ENCODE measurements at places on chromosomes 2 and 18. TPM values are rescaled to one million over a fixed set of nuclear protein-coding genes. Genes with fewer than 3 reads are reported as not detected.

GRCh38 chr2:9769171-9770005, 73.9 kb upstream of the TAF1B start:
- no peak for DNase-seq

DNA sequence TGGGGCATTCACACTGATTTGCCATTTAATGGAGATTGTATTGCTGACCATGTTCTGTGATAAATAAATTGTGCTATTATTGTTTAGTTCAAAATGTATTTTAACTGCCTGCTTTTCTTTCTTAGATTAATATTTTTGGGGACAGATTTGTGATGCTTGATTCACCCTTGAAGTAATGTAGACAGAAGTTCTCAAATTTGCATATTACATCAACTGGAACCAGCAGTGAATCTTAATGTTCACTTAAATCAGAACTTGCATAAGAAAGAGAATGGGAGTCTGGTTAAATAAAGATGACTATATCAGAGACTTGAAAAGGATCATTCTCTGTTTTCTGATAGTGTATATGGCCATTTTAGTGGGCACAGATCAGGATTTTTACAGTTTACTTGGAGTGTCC, 1.8 kb downstream of the DNAJC10 start:
- no peak for DNase-seq

DNA sequence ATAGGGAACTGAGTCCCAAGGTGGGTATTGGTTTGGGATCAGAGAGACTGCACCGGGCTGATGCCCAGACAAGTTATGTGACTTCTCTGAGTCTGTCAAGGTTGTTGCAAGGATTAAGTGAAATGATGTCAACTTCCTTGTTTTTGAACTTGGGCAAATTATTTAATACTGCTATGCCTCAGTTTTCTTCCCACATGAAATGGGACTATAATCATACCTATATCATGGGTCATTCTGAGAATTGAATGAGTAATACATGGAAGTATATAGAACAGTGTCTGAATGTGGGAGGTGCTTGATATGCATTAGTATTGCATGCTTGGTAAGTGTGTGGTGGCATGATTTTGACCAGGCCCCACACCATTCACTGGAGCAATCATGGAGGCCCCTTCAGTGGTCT, 99.0 kb downstream of the PRKCE start:
- no peak for DNase-seq

DNA sequence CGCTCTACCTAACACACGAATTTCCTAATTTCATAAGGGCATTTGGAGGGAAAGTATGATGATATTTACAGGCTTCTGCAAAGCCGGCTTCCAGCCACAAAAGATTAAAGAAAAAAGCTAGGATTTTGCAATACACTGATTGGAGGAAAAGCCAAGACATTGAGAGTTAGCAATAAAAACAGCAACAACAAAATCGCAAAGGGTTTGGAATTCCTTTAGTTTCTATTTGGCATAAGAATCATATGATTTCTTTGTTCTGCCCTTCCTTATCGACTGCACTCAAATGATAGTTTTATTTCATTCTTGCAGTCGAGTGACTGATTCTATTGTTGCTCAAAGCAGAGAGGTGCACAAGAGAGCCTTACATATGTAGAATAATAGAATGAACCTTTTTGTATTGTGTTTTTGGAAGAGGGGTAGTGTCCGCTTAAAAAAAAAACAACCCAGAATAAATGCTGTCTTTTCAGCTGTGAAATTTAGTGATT, 3.9 kb upstream of the ZNF532 start:
- DNase-seq, result no peak

- DNase-seq, result no peak
Measured at GRCh38 chr2:61042807-61043206, 22.9 kb upstream of the SANBR start.

The PID1 gene
- total RNA-seq, result 0.91 TPM

The SALL3 gene
- total RNA-seq, result 9.0 TPM

The RBFA gene
- total RNA-seq, result 47.0 TPM

The LYPD6 gene
- total RNA-seq, result 7.3 TPM
